ENCODE measurements at places on chromosomes 1 and 21.

DNA sequence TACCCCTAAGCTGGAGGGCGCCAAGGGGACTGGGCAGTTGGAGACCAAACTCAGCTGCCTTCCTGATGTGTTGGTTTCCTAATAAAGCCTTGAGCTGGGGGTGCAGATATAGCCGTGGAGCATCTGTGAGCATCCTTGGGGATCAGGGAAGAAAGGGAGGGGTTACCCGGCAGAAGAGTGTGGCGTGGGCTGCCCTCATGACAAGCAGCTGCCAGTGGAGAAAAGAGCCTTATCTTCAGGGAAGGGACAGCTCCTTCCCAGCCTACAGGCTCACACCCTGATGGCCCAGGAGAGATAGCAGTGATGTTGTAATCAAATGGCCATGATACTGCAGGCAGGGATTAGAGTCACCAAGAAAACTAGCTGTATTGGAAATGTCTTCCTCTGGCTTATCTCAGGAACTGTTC lies 10.8 kb upstream of the NFASC start:
- no peak for DNase-seq

GRCh38 chr1:65435987-65436386 lies 15.5 kb downstream of the LEPR start:
- DNase-seq: no peak

GRCh38 chr1:212645546-212646543 lies 37.3 kb downstream of the ATF3 start:
- DNase-seq: no peak

GRCh38 chr1:68149907-68150306 lies 82.4 kb downstream of the WLS start:
- no peak for DNase-seq

GRCh38 chr1:37006132-37006868 lies 28.0 kb downstream of the GRIK3 start:
- DNase-seq: no peak

GRCh38 chr1:150271291-150271959 lies 1.2 kb upstream of the C1orf54 start:
- DNase-seq: no peak

DNA sequence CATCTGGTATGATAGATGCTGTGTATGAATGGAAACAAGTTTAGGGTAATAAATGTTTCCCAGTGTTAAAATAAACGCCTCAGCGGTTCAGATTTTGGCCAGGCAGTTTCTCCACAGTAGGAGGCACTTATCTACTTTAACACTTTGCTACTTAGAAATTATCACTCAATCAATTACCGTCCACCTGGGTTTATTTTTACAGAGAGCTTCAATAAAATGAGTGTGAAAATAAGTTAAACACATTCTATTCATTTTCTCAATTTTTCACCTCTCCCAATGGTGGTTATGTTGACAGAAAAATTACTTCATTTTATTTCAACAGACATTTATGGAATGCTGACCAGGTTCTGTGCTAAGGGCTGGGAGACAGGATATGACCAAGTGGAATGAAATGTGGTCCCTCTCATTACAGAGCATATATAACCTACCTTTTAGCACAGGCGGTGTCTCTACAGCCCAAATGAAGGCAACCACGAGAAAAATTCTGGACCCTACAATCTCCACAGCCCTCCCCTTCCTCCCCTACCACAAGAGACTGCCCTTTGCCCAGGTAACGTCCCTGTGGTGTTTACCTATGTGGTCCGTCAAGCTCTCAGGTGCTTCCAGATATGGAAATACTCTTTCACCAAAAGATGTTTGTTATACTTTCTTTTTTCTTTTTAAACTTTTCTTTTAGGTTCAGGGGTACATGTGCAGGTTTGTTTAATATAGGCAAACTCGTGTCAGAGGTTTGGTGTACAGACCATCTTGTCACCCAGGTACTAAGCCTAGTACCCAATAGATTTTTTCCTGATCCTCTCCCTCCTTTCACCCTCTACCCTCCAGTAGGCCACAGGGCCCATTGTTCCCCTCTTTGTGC lies 105.5 kb downstream of the HLCS start:
- DNase-seq: no peak

DNA sequence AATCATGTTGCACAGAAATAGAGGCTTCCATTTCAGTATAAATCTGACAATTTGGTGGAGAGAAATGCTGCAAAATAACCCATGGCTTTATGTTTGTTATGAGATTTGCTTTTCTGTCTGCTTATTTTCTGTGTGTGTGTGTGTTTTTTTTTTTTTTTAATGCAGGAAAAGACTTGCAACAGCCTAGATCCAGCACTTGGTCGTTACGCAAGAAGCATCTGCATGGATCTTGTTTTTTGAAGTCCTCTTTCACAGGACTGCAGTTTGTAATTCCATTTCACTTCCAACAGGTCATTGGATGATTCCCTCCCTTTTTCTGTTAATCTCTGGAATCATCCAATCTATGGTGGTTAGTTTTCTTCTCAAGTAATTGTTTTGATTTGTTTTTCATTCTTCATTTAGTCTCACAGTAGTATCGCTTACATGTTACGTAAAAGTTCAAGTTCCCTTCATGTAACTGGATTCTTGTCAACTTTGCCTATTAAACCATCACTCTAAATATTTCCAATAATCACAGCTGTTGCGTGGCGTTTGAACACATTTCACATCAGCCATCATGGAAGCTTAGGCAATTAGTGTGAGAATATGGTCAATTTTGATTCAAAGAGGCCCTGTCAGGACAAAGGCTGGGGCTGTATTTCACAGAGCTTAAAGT lies 312.9 kb downstream of the NFIA start:
- no peak for DNase-seq

DNA sequence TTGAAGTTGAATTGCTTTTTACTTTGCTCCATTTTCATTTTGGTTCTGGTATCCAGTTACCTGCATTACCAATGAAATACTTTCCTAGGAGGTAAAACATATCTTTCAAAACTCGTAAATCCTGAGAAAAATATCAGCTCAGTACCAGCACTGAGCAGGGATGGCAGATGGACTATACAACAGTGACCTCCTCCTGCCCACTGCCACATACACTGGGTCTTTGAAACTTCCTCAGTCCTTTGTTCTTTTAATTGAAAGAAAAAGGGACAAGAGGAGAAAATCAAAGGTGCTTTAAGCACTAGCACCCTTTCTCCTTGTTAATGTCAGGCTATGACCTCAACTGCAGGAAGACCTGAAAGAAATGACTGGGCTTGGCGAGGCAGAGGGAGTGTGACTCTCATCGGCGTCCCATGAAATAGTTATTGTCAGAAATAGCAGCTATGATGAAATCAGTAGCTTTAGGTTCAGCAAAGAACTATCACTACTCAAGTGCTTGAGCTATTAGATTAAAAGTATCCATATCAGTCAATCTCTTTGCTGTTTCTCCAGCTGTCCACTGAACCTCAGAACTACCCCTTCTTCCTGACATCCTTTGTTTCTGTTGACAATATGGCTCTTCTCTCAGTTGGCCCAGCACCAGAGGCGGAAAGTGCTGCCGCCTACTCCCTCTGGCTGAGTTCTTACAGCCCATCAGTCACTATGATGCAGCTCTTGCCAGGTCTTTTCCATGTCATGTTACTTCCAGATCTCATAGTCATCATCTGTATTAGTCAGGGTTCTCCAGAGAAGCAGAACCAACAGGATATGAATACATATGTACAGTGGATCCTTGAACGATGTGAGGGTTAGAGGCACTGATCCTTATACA lies 207.0 kb upstream of the MAP1LC3C start:
- no peak for DNase-seq

DNA sequence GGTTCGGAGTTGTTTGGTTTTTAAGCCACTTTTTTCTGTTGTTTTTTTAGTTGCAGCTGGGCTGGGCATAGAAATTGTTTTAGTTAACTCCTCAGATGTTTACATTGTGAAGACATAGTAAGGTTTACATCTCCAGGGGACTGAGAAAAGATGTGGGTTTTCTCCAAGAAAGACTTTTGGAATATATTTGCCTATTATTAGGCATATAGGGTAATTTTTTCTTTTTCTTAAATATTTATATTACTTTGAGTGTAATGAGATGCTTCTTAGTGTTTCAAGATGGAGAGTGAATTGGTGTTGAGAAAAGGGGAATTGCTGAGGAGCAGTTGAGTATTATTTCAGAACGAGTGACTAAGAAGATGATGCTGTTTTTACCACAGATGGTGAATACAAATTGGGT lies 26.6 kb upstream of the PIGK start:
- no peak for DNase-seq

DNA sequence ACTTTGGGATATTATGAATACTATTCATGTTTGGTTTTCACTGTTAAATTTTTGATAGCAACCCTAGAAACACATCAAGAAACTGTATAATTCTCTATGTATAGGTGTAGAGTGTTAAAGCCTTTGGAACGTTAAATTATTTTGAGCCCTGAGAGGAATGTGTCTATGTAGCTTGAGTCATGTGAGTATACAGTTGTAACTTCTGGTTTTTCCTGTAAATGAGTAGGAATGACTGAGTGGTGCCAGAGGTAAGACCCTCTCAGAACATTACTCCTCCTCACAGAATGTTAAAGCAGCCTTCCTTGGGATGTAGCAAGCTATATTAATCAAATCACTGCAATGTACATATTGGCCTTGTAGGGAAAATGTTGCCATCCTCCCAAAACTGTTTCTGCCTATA lies 69.0 kb downstream of the C1orf21 start:
- no peak for DNase-seq

DNA sequence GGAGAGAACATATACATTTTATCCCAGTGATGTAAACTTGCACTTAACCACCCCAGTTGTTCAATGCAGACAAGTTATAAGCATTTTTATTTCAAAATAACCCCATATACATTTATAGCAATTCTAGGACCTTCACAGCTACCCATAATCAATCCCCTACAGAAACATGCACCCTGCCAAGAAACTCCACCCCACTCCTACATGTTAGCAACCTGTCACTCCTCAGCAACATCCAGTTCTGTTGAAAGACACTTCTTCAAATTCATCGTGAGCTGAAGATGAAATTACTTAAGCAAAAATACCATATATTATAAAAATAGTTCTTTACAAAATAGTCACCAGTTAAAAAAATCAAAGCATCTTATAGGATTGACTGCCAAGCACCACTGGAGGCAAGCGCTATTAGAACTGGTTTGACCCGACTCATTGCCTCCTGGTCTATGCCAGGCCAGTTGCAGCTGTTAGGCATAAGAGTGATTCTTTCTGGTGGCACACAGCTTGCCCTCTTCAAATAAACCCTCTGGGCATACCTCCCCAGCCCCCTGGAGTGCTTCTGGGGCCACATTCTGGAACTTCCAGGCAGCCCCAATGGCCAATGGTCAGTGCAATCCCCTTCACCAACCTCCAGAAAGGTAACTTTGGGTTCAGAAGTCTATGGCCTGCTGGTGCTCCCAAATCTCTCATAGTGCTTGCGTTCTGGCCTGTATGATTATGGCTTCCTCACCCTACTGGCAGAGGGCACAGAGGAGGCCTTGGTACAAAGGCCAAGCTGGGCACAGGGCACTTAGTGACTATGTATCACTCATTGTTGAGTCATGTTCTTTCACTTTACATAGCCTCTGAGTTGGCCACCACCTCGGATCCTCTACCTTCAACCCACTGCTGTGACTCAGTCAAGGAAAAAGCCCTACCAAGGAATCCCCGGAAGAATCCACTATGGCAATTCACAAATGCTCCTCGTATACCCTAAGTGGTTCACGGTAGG lies 72.2 kb upstream of the RALGPS2 start:
- no peak for DNase-seq

DNA sequence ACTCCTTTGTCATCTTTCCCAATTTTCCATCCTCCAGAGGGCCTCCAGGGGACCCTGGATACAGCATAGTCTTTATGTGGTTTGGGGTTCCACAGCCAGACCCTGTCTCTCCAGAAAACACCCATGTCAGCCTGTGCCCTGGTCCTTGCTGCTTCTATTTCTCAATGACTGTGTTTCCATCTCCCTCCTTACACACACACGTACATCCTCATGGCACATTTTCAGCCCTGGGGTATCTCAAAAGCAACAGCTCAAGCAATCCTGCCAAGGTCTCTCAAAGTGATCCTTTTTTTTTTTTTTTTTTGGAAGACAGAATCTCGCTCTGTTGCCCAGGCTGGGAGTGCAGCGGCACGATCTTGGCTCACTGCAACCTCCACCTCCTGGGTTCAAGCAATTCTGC lies 22.3 kb downstream of the QSOX1 start:
- no peak for DNase-seq

DNA sequence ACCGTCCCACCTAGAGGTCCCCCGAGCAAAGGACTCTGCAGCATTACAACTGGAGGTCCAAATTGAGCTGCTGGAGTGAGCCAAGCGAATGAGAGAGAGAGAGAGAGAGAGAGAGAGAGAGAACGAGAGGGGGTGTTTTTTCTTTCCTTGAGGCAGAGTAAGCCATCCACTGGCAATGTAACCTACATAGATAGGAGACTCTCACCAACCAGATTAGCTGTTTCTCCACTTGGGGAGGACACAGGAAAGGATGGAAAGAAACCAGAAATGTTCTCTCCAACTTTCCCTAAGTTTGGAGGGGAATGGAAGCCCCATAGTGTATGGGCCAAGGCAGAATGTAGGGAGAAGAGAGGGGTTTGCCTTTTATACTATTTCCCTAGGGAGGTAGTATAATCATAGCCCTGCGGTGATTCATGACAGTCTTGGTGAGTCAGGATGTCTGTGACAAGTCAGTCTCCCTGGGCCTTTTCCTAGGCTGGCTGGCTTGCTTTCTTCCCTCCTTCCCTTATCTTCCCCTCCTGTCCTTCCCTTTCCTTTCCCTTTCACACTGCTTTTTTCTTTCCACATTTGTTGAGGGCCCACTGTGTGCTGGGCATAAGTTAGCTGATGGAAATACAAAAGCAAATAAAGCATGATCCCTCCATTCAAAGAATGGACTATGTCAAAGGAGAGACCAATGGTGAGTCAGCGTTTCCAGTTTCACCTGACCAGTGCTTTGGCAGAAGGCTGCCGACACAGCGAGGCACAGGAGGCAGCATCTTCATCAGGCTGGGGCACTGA lies 7.1 kb downstream of the FNDC7 start:
- DNase-seq: no peak

DNA sequence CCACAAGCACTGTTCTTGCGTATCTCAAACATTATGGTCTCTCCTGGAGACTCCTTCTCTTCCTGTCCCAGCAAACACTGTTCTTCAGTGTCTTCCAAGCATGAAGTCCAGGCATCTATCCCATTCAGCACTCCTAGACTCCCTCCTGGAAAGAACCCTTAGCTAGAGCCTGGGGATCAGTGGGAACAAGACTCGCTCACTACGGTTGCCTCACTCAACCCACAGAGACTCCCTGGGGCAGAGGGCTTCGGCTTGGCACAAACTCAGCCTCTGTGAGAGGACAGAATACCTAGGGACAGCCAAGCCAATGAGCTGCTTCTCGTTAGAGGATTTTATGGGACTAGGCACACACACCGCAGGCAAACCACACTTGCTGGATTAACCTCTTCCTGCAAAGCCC lies 86.5 kb upstream of the IPO9 start:
- no peak for DNase-seq
